ENCODE measurements at places on chromosomes 7 and 10.

GRCh38 chr10:128125416-128125943 is 743 bp downstream of the MKI67 start:
- peak; percentile 47 for DNase-seq

DNA sequence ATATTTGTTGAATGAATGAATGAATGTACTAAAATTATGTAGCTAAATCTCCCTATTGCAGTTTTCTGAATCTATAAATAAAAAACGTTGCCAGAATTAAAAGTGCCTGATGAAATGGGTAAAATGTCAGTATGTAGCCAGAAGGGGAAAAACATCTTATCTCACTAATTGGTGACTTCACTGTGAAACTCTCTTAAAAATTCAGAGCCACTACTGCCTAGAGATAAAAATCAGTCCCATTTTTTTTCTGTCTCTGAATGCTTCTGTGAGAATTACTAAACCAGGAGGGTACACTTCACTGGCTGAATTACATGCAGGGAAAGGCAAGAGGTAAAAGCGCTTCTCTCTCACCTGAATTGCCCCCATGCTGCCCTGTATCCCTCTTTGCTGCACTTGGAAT is 69.6 kb upstream of the HPS1 start:
- DNase-seq: no peak

DNA sequence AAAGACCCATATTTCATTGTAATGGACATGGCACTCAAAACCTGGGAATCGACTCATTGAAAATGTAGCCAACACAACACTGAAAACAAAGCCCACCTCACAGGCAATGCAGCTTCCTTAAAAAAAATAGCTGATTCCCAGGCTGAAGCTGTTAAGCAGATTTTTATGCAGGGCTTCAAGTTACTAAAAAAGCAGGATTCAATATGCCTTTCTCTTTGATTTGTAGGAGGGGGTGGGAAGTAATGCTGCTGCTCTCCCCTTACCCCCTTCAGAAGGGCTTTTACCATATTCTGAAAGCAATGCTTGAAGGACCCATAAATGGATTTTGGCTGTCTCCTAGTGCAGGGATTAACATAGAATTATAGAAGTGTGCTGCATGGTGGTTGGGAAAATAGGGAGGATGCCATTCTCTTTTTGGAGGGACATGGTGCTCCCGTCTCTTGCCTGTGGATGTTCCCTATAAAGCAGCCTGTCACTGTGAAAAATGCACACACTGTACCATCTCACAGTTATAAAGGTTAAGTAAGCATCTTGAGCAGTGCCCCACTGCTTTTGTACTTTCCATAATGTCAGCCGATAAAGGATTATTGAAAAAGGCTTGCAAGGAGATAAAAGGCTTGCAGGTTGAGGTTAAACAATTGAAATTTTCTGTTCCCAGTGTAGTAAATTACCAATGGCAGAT is 262.8 kb downstream of the AUTS2 start:
- DNase-seq: no peak

GRCh38 chr10:98367604-98368451 is 47.2 kb downstream of the PYROXD2 start:
- no peak for DNase-seq

DNA sequence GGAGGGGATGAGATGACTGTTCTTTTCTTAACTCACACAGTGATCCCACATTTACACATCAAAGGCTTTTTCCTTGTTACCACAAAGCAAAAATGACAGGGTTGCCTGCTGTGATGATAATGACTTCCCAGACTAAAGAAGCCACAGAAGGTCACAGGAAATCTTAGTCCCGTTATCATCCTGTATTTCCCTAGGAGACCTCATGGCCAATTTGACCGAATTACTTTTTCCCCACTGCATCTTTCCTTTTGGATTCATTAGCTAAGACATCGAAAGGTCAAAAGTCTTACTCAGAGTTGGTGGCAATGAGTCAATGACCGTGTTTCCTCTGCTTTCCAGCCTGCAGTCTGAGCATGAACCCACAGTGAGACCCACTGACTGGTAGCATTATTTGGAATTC is 130.1 kb upstream of the INHBA start:
- no peak for DNase-seq

- DNase-seq: peak; percentile 60
These were observed 3.5 kb upstream of the GNGT1 start for GRCh38 chr7:93902777-93903423.

DNA sequence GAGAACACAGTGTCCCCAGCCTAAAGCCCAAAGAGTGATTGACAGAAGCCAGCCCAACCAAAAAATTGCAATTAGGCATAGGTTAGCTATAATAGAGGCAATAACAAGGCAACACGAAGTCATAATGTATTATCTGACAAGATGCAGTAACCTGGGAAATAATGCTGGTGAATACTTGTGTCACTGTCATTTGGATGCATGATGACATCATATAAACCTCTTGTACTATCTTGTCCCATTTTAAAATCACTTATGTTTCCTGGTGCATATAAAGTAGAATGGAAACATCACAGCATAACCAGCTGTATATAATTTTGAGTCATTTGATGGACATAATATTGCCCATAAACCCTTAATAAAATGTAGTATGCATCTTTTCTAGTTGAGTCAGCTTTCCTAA is 1138.3 kb upstream of the LRRTM3 start:
- no peak for DNase-seq

GRCh38 chr10:100826983-100827818 is 81.8 kb downstream of the PAX2 start:
- no peak for DNase-seq

- DNase-seq: no peak
These were observed 10.9 kb upstream of the INPP5A start for GRCh38 chr10:132526676-132527075.

DNA sequence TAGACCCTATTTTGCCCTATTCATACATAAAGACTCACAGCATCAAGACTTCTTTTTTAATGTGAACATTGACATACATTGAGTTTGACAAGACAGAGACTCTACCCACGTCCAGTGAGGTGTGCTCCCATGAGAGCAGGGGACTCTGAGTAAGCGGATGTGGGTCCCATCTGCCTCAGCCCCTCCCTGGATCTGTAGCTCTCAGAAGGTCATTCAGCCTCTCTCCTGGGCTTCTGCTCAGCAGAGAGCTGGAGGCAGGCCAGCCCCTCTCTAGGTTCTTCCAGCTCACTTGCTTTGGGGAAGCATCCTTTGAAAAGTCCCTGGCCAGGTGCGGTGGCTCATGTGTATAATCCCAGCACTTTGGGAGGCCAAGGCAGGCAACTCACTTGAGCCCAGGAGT is 146.9 kb upstream of the ZMIZ1 start:
- DNase-seq: no peak

GRCh38 chr7:64636386-64636785 is 29.5 kb upstream of the ZNF107 start:
- DNase-seq: peak; percentile 69

GRCh38 chr10:72472306-72472705 is 117.6 kb upstream of the DNAJB12 start:
- no peak for DNase-seq

DNA sequence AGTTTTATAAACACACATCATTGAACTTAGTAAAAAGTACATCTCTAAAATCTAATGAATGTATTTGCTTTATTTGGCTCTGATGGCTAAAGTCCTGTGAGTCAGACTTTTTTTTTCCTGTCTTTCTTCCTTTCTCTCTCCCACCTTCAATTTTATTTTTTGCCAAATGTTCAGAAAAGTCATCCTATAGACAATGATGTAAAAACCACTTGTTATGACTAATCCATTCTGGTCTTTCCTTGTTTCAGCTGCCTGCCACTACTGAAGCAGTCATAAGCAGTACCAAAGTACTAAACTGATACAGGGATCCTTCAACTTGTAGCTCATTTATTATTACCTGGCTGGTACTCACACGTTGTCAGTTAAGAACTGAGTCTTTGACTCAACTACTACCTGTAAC is 23.9 kb downstream of the HECTD2 start:
- no peak for DNase-seq

DNA sequence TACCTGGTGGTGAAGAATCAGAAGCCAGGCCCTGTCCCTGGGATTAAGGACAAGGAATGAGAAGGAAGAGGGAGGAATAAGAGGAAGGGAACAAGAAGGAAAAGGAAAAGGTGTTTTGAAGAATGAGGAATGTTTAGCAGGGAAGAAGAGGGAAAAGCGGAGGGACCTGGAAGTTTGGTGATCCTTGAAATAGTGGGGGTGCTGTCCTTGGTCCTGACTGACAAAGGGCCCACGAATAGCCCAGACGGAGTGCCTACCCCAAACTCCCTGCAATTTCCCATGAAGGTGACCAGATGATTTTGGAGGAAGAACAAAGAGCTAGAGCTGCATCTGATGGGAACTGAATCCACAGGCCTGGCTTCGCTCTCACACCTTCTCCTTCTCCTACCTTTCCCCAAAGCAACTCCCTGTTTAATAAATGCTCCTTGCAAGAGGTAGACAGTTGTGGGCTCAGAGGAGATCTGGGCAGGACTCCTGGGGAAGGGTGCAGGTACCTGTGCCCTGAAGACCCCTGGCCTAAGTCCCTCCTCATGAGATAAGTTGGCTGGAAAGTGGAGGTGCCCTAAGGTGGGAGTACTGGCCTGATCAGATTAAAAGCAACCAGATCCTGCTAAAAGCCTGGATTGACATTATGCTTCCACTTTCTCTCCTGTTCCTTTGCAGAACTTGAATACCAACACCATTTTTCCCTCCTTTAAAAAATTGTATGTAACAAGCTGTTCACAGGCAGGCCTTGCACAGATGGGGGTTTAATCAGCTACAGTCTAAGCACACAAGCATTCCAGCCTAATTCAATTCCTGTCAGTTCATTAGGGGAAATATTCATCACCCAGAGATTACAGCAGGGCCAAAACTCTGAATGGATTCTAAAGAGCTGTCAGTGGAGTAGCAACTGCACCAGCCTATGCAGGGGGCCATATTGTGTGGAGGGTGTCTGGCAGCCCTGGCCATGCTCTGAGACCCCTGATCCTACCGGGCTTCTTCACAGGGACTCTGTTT is 19.4 kb downstream of the KAZALD1 start:
- no peak for DNase-seq

GRCh38 chr10:63670291-63670898 is 149.2 kb downstream of the REEP3 start:
- no peak for DNase-seq

DNA sequence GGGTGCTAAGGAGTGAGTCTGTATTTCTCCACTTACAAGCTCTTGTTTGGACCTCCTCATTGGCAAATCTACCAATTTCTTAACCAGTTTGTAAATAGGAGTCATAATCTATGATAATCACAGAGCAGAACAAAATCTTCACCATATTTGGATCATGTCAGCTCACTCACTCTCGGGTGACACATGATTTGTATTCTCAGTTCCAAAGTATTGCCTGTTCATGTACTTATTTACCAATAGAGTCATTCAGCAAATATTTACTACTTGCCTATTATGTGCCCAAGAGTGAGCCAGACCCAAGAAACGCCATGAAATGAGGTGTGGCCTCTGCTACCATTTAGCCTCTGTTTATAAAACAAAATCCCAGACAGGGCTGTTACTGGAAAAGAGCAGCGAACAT is 114.8 kb downstream of the TSPAN12 start:
- no peak for DNase-seq

DNA sequence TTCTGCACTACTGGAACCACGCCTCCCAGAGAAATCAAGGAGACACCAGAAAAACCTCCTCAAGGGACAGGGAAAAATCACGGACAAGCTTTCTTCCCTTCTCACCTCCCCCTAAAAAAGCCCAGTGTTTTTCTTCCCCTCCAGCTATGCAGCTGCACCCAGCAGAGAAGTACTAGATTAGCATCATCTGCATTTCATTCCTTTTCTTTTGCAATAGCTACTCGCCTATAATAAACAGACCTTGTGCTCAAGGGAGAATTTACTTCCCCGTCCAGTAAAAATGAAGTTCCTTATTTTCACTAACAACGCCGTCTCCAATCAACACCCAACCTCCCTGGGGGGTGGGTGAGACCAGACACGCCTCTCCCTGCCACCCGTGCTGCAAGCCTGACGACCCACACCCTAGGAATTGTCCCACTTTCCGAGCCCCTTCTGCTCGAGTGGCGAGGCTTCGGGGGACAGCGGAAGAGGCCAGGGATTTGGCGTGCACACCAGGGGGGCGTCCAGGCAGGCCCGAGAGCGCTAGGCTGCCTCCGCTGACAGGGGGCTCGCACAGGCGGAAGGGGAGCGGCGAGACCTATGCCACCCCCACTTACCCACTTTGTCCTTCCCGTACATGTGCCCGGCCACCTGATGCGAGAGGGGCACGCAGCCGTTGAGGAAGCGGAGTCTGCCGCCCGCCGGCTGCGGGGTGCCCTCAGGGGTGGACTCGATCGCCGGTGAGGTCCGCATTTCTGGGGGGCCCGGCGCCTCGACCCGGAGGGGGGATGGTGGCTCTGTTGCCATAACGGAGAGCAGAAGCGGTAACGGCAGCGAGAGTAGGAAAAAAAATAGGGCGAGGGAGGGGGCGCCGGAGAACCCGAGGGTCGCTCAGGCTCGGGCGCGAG is 625 bp downstream of the IPMK start:
- peak; percentile 68 for DNase-seq

DNA sequence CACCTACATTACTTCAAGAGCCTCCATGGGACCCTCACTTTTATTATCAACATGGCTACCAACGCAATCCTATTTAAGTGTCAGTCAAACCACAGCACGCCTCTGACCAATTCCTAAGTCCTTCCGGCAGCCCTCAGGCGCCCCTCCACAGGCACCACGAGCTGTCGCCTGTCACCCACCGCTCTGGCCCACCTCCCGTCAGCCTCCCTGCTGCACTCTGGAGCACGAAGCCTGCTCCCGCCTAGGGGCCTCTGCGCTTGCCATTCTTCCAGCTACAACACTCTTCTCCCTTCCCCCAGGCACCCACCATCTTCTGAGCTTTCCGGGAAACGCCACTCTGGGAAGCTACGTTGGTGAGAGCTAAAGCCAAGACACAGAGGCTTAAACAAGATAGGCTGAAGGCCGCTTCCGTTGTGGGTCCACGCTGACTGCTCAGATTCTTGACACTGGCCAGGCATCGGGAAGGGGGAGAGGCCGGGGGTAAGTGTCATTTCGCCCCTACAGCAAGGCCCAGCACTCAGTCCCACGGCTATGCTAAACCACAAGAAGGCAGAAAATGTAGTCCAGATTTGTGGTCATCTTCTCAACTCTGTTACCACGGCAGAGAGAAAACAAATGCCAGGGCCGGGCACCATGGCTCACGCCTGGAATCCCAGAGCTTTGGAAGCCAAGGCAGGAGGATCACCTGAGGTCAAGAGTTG is 56.7 kb downstream of the GNA12 start:
- DNase-seq: no peak

- DNase-seq: no peak
These were observed 214.8 kb upstream of the CTBP2 start for GRCh38 chr10:125375210-125375609.

- no peak for DNase-seq
These were observed 2.0 kb upstream of the NRAP start for GRCh38 chr10:113665806-113666354.

Measured in OCI-LY7 (cell line).